ENCODE measurements at places on chromosomes 6 and 20.

DNA sequence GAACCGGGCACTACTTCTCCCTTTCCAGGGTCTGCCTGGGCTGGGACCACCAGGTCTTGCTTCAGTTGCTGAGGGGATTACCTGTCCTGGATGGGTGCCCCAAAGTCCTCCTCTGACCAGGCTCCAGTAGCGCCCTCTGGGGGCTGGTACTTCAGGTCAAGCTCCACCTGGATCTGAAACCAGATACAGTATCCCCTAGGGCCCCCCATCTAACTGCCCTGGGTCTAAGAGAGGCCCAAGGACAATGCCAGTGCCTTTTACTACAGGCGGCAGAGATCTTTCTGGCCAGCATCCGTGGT is 11.2 kb upstream of the SPAG4 start:
- DNase-seq, result no peak

- no peak for DNase-seq
Measured at GRCh38 chr6:116764961-116765841, at the start of gene FAM162B. FAM162B (minus strand) TSS chr6:116765719; CDS start chr6:116765576, 143 bp downstream.

DNA sequence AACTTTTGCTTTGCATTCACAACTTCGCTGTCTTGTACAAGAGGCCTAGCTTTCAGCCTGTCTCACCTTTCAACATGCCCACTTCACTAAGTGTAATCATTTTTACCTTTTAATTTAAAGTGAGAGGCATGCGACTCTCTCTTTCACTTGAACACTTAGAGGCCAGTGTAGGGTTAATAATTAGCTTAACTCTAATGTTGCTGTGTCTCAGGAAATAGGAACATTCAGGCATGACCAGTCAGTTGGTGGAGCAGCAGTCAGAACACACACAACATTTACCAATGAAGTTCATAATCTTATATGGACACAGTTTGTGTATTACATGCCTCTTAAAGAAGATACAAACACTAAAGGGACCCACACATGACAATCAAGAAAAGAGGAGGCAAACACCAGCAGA is 47.6 kb downstream of the HTR1B start:
- DNase-seq, result no peak

- peak; percentile 6 for DNase-seq
Measured at GRCh38 chr20:6665621-6666355, 101.7 kb upstream of the BMP2 start.

- no peak for DNase-seq
Measured at GRCh38 chr6:14089224-14089623, 28.3 kb upstream of the CD83 start.

DNA sequence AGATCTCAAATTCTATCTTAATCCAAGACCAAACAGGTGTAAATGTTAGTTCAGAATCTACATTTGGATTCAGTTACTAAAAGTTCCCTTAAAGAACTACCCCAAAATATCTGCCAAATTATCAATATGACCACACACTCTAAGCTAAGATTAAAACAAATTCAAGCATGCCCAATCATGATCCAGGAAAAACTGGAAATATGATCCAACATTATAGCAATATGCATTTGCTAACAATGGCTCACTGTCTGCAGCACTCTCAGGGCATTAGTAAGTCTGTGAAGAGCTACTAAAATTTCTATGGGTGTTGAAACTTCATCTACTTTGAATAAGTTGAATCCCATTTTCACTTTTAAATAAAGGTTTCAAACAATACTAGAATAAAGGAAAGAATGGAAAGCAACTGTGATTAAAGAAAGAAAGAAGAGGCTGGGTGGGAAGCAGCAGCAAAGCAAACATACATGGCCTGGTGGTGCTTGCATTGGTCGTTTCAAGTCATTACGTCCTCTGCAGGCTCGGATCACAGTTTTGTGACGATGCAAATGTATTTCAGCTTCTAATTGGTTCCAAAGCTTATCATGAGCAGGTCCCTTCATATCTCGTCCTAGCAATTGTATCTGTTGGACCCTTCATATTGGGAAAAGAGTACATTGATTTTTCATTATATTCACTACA is 29.2 kb downstream of the GOPC start:
- no peak for DNase-seq

GRCh38 chr20:13928901-13929300 is 61.5 kb downstream of the SEL1L2 start:
- no peak for DNase-seq

DNA sequence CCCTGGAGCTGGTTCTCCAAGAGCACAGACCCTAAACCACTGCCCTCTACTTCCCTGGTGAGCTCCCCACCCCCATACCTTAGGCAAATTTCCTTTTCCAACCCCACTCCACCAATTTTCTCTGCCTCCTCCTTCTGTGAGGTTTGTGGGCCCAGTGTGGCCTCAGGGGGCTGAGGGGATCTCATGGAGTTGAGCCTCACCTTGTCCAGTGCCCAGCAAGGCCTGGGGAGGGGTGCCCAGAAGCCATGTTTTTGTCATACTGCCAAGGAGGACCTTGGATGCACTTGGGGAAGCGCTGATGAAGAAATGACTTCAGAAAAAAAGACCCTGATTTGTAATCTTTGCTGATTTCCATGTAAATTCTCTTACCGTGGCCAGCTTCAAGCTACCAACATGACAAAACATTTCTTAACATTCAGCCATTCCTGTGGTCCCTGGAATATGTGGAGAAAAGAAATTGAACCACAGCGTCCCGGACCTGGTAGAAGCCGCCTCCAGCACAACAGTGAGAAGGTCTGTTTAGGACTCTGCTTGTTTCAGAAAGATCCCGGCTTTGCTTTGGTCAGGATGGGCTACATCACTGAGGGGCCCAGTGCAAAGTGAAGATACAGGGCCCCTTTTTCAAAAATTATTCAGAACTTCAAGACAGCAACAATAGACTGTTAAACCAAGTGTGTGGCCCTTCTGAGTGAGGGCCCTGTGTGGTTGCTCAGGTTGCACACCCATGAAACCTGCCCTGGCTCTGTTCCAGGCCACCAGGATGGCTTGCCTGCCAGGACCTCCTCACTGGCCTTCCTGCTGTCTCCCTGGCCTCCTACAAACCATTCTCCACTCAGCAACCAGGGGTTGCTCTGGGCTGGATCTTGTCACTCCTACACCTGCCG is 52.5 kb downstream of the CHMP4B start:
- DNase-seq, result no peak

GRCh38 chr6:81985191-81985590 is 232.7 kb upstream of the TENT5A start:
- no peak for DNase-seq

DNA sequence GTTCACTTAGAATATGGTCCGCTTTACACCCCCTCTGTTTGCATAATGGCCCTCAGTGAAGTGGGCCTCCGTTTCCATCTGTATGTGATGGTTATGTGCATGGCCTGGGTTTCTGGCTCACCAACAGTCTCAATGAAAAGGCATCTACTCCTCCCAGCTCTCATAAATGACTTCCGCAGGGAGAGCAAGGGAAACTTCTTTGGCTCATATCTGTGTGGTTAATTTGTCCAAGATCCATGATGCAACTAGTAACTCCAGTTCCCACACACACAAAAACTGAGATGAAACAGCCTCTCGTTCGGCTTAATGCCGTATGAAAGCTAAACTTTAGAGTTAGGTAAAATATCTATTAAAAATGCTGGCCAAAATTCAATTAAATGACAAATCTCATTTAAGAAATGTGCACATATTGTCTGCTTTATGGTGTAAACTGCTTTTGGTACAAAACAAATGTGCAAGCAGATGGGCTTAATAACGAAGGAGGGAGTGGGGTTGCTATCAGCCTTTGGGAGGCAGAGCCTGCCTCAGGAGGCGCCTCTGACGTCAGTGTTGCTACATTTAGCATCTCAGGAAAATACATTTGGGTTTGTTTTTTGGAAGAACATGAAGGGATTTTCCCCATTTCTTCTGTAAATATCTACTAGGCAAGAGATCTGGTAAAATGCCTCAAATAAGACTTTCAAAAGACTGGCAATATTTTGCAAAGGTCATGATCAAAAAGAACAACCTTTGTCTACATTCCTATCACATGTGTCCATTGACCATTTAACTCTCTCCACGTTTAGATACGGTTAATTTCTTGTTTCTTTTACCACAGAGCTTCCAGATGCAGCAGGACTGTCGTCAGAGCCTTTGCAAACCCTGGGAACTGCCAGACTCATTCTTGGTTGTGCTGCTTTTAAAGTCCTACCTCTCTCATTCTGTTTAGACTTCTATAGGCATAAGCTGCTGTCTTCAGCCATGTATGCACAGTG is 96.8 kb downstream of the ARMC2 start:
- DNase-seq, result no peak

- DNase-seq, result no peak
Measured at GRCh38 chr20:37669062-37669772, 24.6 kb upstream of the CTNNBL1 start.

GRCh38 chr6:52376763-52377162 is 14.8 kb downstream of the PAQR8 start:
- DNase-seq, result no peak

DNA sequence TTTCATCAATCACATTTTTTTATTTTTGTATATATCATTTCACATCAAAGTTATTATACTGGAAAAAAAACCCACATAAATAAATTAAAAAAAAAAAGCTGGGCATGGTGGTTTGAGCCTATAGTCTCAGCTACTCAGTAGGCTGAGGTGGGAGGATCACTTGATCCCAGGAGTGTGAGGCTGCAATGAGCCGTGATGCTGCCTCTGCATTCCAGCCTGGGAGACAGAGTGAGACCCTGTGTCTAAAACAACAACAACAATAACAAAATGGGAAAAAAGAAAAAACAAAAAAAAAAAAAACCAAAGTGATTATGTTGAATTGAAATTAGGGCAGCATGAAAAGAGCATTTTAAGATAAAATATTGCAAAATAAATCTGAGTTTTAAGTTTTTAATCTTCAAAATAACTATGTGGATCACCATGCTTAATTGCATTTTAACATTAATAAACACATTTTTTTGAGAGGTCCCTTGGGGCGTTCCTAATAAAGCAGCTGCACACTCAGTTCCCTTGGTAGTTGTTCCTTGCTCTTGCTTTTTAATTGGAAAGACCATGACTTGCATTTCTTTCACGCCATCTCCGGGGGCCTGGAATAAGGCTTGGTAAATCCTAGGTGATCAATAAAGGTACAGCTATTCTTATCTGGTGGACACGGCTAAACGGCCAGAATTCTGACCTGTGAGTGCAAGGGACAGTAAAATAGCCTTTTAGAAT is 15.1 kb downstream of the NOX3 start:
- no peak for DNase-seq

GRCh38 chr6:109580519-109580918 is 97.5 kb upstream of the ZBTB24 start:
- DNase-seq, result no peak

GRCh38 chr6:88266126-88266525 is 100.0 kb upstream of the CNR1 start:
- no peak for DNase-seq

GRCh38 chr20:17357238-17357637 is 130.4 kb downstream of the PCSK2 start:
- no peak for DNase-seq

GRCh38 chr6:2562721-2563451 is 187.8 kb downstream of the MYLK4 start:
- no peak for DNase-seq

- DNase-seq, result no peak
Measured at GRCh38 chr6:79430913-79431536, 106.2 kb downstream of the LCA5 start.

DNA sequence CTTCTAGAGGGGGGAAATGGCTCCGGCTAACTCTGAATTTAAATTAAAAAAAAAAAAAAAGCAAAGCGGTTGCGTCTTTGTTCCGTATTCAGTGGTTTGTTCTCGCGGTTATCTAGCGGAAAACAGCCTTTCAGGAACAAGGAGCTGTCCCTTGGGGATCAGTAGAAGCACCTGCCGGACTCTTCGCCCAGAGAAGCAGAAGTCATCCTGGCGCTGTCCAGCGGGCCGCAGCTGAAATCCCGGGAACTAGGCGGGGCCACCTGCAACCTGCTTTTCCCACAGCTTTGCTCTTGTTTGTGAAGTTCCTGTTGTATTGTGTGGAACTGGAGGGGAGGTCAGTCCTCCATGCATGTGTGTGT is 43.9 kb upstream of the GJE1 start:
- peak; percentile 6 for DNase-seq

GRCh38 chr6:38973178-38974057 is 75.2 kb upstream of the GLP1R start:
- peak; percentile 15 for DNase-seq

DNA sequence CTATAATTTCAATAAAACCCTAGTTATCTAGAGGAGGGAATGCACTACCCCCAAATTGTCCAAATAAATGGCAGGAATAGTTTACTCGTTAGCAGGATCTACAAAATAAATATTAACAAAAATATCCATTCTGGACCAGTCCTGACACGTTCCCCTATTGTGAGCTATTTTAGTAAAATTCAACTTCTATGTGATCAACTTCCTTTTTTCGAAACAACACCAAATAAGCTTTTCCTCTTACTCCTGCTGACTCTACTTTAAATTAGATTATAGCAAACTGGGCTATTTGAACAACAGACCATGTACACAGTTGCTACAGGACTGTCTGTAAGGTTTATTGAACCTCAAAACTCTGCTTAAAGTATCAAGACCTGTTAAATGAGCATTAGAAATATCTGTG is 154.3 kb downstream of the IPCEF1 start:
- DNase-seq, result no peak

- DNase-seq, result no peak
Measured at GRCh38 chr20:19176470-19177052, 35.9 kb upstream of the SLC24A3 start.

GRCh38 chr6:66638099-66638498 is 931.1 kb upstream of the EYS start:
- no peak for DNase-seq

DNA sequence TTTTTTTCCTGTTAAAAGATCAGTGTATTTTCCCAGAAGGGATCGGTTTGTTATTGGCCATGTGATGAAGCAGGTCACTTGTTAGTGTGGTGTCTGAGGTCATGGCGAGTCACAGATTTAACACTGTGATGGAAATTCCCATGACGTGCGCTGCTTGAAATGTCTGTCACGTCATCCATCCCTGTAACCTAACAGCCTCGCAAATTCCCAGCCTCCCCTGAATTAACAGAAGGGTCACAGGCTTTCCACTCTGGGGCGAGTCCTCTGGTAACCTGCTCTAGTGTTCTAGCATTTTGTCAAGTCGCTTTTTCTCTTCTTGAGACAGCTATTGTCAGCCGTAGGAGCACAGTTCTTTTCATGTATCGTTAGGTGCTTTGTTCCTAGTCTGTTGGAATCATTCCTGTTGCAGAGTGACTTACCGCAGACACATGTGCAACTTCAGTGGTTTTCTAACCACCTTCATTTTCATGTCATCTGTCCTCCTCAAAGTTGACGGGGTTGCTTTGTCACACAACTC is 137.2 kb downstream of the MAP3K4 start:
- no peak for DNase-seq

DNA sequence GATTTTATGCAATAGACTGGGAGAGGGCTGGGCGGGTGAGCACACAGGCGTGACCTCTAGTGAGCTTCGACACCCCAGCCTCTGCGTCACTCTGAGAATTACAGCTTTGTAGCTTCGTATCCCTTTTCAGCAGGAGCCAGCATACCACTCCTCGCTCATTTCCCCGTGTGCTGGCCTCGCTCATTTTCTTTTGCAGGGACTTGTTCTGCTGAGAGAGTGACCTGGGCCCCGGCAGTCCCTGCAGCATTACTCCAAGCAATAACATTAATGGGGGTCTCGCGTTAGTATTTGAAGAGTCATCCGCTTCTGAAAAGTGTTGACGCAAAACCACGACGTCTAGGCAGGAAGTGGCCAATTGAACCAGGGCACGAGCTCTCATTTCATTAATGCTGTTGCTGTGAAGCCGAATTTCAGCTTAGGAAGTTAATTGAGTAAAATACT is 193.7 kb downstream of the QKI start:
- no peak for DNase-seq

GRCh38 chr6:98514796-98515195 is 319.6 kb upstream of the POU3F2 start:
- peak; percentile 49 for DNase-seq

- DNase-seq, result no peak
Measured at GRCh38 chr6:31004794-31005193, 5.5 kb upstream of the MUC22 start.

All from NCI-H510A (cell line).